ENCODE measurements at places on chromosomes 6 and 20.

DNA sequence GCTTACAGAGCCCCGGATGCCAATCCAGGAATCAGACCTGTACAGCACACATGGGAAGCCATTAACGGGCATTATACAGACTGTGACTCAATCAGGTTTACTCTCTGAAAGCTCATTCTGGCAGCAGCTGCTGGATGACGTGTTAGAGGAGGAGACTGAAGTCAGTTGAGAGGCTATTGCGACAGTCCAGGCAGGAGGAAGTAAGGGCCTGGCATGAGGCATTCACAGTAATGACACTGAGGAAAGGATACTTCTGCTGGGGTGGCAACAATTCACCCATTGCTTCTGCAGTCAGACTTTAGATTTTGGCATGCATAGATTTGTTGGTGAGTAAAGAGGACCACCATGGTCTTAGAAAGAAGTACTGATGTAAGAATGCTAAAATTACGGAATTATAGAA lies 151.0 kb upstream of the HEY2 start:
- DNase-seq, result peak; percentile 83

GRCh38 chr6:12548526-12548925 lies 168.0 kb upstream of the PHACTR1 start:
- no peak for DNase-seq

DNA sequence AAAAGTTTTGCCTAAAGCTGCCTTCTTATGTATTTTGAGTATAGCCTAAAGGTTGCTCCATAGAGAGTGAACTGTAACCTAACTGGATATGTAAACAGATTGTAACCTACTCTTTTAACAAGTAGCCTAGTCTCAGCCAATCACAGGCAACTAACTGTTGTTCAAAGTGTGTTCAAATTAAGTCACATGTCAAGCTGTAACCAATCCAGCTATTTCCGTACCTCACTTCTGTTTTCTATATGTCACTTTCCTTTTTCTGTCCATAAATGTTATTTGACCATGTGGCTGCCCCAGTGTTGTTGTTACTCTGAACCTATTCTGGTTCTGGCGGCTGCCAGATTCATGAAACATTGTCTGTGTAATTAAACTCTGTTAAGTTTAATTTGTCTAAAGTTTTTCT lies 47.4 kb upstream of the RNGTT start:
- DNase-seq, result peak; percentile 21

- no peak for DNase-seq
Measured at GRCh38 chr6:125700581-125701353, 48.7 kb upstream of the HEY2 start.

GRCh38 chr6:24775520-24776058 lies 852 bp downstream of the GMNN start:
- DNase-seq, result peak; percentile 34

DNA sequence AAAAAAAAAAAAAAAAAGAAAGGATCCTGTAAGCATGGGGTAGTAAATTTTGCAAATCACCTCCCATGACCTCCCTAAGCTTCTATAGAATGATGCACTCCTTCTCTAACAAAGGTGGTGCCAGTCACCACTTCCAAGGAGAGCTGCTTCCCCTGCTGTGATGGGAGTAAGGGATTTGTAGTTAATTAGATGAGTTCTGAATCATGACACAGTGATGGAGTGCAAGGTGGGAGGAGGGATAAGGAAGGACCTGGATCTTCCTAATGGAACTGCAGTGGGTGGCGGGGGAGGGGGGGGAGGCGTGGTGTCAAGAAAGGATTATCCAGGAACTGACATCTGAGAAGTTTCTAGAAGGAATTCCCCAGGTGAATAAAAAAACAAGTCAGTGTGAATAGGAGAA lies 47.8 kb downstream of the NRN1 start:
- no peak for DNase-seq

DNA sequence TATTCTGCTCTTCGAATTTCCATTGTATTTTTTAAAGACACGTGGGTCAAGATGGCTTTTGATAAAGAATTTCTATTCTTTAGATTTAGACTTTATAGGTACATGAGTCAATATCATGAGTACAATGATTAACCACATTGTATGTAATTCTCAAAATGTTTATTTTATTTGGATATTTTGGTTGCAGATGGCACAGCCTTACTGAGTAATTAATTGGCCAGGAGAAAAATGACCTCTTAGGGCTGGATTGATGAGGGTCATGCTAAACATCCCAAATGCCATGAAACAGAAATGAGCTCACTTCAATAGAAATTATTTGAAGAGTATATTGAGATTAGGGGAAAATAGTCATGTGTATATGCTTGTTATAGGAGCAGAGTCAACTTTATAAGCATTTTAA lies 131.2 kb upstream of the CCN2 start:
- DNase-seq, result no peak

GRCh38 chr20:56163806-56164205 lies 84.7 kb upstream of the MC3R start:
- DNase-seq, result no peak

GRCh38 chr20:17735959-17736621 lies 36.3 kb downstream of the BANF2 start:
- peak; percentile 27 for DNase-seq

DNA sequence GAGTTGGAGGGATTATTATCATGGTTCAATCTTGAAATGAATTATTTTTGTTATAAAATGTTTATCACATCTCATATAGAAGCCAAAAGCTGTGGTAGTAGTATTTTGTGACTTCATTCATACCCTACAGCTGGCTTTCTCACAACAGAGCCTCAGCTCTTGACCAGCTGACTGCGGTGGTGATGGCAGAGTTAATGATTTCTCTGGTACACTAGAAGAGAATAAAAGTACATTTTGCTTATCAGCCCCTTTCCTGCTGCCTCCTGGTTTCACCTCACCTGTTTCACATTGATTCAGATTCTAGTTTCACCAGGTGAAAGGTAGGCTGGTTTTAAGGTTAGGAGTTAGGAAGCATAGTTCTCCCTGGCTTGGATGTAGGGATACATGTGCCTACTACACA lies 55.7 kb downstream of the AFG1L start:
- DNase-seq, result no peak

DNA sequence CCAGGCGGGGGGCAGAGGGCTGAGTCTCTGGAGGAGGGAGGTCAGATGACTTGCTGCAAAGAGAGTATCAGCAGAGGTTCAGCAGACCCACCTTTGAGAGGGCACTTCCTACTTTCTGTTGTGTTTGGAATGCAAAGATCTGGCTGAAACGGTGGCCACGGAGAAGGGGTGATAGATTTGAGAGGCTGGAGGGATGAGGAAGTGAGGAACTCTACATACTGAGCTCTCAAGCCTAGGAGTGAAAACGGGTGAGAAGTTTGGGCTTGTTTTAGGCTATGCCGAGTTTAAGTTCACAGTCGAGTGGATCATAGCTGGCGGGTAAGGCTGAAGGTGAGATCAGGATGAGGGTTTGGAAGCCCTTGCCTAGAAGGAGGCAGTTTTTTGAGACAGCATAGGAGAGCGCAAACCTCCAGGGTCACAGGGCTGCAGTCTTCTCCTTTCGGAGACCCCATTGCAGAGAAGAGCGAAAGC lies 477 bp upstream of the ITPA start:
- DNase-seq, result peak; percentile 27

DNA sequence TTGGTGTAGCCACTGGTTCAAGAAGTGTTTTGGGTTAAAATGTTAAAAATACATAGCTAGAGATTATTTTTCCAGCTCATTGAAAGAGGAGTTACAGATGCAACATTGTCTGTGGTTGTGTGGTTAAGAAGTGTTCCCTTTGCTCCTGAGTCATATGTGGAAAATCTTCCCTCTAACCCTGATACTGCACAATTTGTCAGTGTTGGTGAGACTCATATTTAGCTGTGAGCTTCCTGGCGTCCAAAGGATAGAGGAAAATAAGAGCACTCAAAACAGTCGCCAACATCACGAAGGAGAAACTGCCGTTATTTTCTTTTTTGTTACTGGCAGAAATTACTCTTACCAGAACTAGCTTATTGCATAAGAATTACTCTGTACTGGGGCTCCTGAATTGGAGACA lies 250.4 kb downstream of the CDH4 start:
- DNase-seq, result no peak

DNA sequence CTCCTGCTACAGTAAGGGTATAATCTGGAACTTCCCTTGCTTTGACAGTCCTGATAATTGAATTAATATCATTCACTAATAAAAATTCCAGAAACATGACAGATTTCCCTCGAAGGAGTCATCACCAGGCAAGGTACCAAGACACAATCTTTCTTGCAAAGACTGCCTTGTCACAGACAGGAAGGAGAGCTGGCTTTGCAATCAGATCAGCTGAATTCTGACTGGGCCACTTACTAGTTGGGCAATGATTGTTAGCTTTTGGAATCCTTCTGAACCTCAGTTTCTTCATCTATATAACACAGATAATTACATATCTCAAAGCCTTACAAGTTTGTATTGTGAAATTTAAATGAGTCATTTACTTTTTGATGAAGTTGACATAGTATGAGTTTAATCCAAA lies 344.2 kb downstream of the RFPL4B start:
- no peak for DNase-seq

GRCh38 chr6:15816661-15817060 lies 153.8 kb upstream of the DTNBP1 start:
- no peak for DNase-seq

GRCh38 chr6:157763904-157764177 lies 59.2 kb upstream of the SNX9 start:
- DNase-seq, result no peak

GRCh38 chr20:56833427-56833826 lies 204.3 kb downstream of the TFAP2C start:
- DNase-seq, result no peak

- DNase-seq, result no peak
Measured at GRCh38 chr6:51842061-51842803, 245.2 kb downstream of the PKHD1 start.

DNA sequence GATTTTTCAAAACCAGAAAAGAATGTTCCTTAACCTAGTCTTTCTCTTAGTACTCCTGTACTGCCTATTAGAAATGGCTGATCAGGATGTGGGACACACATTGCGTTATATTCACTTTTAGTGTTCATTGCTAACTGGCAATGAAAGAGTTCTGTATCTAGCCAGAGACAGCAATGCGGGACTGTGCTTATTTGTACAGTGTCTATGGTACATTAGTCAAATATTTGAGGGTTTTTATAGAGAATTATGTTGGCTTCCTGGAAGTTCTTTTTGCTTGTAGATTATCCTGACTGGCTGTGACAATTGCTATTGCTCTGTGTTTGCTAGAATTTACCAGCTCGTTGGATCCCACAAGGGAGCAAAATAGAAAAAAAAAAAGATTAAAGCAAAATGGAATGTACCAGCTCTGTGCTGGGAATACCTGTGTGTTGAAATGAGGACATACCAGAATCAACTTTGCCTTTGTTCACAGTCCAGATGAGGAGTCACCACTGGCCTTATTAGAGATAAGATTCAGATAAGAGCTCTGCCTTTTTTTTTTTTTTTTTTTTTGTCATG lies 22.4 kb upstream of the IFNGR1 start:
- no peak for DNase-seq

GRCh38 chr6:71400852-71401251 lies 112.2 kb downstream of the OGFRL1 start:
- no peak for DNase-seq

- no peak for DNase-seq
Measured at GRCh38 chr6:45668705-45669104, 291.0 kb upstream of the SUPT3H start.

DNA sequence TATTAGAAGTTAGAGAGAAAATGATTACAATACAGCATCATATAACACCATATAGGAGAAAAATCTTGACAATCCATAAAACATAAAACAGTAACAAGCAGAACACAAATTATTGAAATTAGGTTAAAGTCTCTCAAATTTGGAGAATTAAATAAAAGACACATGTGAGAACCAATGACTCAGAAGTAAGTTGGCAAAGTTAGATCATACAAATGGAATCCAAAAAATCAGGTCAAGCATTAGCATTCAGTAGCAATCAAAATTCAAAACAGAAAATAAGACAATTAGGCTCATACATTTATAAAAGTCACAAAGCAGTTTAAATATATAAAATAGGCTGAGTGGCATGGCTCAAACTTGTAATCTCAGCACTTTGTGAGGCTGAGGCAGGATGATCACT lies 775.6 kb downstream of the PHF3 start:
- DNase-seq, result no peak

DNA sequence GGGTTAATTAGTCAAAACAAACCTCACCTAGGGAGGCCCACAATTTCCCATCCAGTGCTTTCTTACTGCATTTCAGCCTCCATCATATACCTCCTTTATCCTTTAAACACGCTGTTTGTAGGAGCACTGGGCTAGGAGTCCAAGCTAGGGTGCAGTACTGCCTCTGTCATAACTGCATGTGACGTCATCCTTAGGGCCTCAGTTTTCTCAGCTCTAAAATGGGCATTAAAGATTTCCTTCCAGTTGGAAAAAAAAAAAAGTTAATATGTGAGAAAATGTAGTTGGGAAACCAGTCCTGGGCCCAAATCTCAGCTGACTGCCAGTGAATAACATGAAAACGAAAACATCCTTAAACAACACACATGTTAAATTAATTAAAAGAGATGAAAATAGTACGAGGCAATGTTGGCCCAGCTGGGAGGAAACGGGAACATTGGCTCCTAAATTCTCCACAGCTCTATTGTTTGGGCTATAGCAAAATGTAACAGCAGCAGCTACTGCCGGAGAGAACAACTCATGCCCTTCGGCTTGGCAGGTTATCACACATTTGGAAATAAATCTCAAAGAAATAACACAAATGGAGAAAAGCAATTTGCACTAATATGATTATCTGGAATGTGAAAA lies 79.9 kb upstream of the CCDC167 start:
- DNase-seq, result no peak

- DNase-seq, result no peak
Measured at GRCh38 chr6:144144996-144145395, 5.3 kb upstream of the STX11 start.

DNA sequence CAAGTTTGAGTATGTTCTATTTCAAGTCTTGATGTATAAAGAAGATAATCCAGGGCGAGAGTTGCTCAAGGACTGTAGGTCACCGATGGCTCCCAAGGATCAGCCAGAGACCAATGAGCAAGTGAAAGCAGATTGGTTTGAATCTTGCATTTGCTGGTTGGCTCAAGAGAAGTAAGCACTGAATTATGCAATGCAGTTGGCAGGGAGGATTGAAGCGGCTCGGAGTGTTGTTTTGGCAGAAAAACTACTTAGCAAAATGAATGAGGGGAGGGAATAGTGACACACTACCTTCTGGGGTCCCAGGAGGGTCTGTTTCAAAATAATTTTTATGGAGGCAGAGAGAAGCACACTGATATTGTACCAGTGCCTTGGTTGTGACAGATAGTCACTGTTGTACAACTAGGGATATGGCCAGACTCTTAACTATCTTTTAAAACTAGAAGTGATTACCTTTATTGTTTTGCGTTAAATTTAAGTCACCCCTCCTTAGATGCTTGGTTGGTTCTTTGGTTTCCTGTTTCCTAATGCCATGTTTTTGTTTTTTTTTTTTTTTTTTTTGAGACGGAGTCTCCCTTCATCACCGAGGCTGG lies 15.7 kb downstream of the SASH1 start:
- peak; percentile 48 for DNase-seq

- DNase-seq, result no peak
Measured at GRCh38 chr20:24697411-24697810, 228.0 kb downstream of the SYNDIG1 start.

DNA sequence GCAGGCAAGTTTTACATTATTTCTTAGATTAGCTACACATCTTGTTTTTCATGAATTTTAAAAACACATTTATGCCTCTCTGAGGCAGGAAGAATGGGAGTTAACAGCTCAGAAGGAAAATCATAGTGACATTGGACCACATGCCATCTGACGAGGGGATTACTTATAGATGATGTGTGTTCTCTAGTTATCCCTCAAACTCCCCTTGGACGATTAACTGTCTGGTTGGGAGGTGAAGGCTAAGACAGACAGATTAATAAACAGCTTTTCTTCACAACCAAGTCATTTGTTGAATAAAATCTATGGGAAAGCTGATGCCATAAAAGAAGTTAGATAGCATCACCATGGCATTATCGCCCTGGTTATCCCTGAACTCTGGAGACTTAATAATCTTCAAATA lies 80.0 kb upstream of the PREP start:
- no peak for DNase-seq
